ENCODE measurements at places on chromosomes 5 and 9. TPM values are rescaled to one million over a fixed set of nuclear protein-coding genes. Genes with fewer than 3 reads are reported as not detected.

The IARS1 gene
- 61.3 TPM for polyA plus RNA-seq

The CCNJL gene
- polyA plus RNA-seq: 6.6 TPM

The NRARP gene
- polyA plus RNA-seq: 4.6 TPM

DNA sequence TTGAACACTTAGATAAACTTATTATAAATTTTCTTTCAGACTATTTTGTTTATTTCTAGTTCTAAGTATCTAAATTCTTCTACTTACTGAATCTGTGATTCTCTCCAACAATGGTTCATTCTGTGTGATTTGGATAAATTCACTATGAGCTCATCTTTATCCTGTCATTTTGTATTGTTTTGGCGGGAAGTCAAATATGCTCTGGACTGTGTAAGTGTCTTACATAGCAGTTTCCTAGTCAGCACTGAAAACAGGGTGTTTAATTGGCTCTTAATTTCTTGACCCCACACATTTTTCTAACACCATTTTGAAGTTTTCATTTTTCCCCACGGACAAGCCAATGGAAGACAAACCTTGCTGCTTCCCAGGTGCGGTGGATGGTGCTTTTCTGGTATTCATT is 207.0 kb upstream of the ACO1 start:
- DNase-seq: peak; percentile 84
- H3K4me1 ChIP-seq: no peaks in the 10 kb centered on the region
- H3K4me3 ChIP-seq: no peak overlapping the region
- H3K27me3 ChIP-seq: no peaks in the 10 kb centered on the region
- H3K36me3 ChIP-seq: no peaks in the 10 kb centered on the region

DNA sequence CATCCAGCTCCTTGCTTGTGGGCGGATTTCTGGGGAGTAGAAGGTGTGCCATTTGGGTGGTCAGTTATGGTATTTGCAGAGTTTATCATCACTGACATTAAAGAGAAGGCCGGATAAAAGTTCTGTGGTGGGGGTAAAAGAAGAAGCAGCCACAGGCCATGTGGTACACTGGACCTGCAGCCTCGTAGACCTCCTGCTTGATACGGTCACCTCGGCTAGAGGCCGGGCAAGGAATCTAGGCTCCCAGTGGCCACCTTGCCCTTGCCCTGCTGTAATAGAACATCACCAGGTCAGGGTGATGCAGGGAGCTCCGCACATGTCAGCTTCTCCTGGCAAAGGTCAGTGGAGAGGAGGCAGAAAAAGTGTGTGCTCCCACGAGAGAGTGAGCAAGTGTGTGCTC is 376.1 kb upstream of the IRX4 start:
- no peak overlapping the region for H3K27ac ChIP-seq
- no peaks in the 10 kb centered on the region for H3K27me3 ChIP-seq
- no peak for DNase-seq
- no peaks in the 10 kb centered on the region for H3K36me3 ChIP-seq
- no peak overlapping the region for H3K4me3 ChIP-seq
- H3K4me1 ChIP-seq: peaks cover 15% of the 10 kb centered on the region

DNA sequence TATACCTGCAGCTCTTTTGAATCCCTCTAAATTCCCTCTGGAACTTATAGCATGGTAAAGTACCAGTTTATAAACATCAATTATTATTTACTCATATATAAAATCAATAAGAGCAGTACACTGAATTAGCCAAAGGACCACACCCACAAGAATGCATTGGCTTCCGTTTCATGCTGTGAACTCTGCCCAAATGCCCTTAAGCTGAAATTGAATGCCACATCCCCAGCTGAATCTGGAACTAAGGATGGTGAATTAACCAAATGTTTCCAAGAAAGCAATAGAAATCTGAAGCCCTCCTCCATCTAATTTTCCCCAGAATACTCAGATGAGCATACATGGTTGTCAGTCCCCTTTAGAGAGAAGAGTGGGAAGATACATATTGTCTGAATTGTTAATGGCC is 436.4 kb upstream of the FTMT start:
- H3K36me3 ChIP-seq: no peaks in the 10 kb centered on the region
- DNase-seq: no peak
- H3K27ac ChIP-seq: no peak overlapping the region

DNA sequence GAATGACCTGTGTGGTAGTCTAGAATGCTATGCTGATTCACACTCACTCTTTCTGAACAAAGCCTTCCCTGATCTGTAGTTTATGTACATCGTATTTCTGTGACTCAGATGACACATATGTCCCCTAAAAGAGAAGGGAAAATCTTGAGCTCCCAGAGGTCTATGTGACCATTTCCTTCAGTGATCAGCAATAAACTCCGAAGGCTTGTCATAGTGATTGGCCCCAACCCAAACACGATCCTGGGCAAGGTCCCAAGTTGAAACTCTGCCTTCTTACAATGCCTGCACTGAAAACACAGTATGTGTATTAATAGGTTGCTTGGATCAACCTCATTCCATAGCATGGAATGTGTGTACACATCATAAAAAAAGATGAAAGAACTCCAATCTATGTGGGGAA is 685.8 kb downstream of the MAT2B start:
- H3K27me3 ChIP-seq: no peaks in the 10 kb centered on the region
- peak; percentile 65 for DNase-seq
- H3K4me3 ChIP-seq: no peak overlapping the region
- no peaks in the 10 kb centered on the region for H3K4me1 ChIP-seq

GRCh38 chr5:71014176-71014575 is 11.0 kb downstream of the NAIP start:
- no peaks in the 10 kb centered on the region for H3K4me1 ChIP-seq
- H3K36me3 ChIP-seq: no peaks in the 10 kb centered on the region
- no peak overlapping the region for H3K4me3 ChIP-seq
- no peak overlapping the region for H3K27ac ChIP-seq

DNA sequence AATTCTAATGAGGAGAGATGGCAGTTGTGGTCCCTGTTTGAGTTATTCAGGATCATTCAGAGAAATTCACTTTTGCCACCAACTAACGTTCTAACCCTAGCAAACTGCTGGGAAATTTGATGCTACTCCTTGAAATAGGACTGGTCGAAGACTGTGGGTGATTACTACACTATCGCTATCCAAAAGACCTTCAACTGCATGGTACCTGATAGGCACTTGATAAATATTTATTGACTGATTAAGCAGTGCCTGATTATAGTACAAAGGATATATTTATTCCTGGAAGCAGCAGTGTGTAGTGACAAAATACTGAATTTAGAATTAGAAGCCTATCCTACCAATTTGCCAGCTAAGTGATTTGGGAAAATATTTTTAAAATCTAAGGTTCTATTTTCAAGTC is 14.1 kb upstream of the MAP3K1 start:
- no peaks in the 10 kb centered on the region for H3K27me3 ChIP-seq
- no peak overlapping the region for H3K4me3 ChIP-seq
- no peak for DNase-seq
- no peak overlapping the region for H3K27ac ChIP-seq
- peaks cover 7% of the 10 kb centered on the region for H3K4me1 ChIP-seq
- H3K36me3 ChIP-seq: no peaks in the 10 kb centered on the region

GRCh38 chr5:11888221-11888620 is 16.0 kb downstream of the CTNND2 start:
- no peak overlapping the region for H3K27ac ChIP-seq
- no peaks in the 10 kb centered on the region for H3K27me3 ChIP-seq
- no peaks in the 10 kb centered on the region for H3K36me3 ChIP-seq
- no peak for DNase-seq
- H3K4me3 ChIP-seq: no peak overlapping the region

DNA sequence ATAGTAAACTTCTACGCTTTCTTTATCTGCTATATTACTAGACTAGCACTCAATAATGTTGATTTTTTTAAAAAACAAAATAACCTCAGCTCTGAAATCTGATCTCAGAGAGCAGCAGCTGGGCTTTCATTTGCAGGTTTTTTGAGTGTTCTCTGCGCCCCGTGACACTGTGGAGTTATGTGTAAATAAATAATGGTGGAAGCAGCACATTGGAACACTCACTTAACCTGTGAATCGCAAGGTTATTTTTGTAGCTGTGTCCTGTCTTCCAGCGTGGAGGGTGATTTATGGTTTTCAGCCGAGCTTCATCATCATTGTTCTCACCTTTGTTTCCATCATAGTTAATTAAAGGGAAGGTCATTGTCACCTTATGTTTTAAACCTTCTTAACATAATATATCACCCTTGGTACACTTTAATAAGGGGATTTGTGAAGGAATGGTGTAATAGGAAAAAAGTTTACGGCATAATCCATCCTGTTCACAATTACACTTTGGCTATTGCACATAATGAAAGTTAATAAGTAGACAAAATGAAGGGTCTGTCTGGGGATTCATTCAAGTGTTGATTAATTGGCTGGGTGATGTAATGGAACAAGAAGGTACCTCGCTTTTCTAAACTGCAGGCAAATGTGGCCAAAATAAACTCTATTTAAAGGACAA is 493.3 kb upstream of the ADAMTS16 start:
- no peaks in the 10 kb centered on the region for H3K36me3 ChIP-seq
- H3K27me3 ChIP-seq: no peaks in the 10 kb centered on the region
- DNase-seq: no peak
- H3K4me3 ChIP-seq: no peak overlapping the region

DNA sequence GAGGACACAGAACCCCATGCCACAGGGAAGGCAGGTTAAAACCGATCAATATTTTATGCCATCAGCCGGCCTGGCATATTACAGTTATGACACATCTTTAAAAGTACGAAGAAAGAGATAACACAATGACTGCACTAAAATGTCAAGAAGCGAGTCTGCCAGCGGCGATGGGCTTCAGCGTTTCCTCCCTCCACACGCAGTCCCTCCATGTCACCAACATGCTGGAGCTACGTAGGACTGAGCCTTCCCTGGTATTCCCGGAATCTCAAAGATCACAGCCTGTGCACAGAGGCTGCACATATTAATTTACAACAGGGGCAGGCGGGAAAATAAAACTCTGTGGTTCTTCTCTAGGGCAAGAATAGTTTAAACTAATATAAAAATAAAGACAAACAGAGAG is 257.7 kb downstream of the IRX1 start:
- H3K27me3 ChIP-seq: no peaks in the 10 kb centered on the region
- peak; percentile 14 for DNase-seq
- no peaks in the 10 kb centered on the region for H3K36me3 ChIP-seq
- no peak overlapping the region for H3K4me3 ChIP-seq
- no peaks in the 10 kb centered on the region for H3K4me1 ChIP-seq

DNA sequence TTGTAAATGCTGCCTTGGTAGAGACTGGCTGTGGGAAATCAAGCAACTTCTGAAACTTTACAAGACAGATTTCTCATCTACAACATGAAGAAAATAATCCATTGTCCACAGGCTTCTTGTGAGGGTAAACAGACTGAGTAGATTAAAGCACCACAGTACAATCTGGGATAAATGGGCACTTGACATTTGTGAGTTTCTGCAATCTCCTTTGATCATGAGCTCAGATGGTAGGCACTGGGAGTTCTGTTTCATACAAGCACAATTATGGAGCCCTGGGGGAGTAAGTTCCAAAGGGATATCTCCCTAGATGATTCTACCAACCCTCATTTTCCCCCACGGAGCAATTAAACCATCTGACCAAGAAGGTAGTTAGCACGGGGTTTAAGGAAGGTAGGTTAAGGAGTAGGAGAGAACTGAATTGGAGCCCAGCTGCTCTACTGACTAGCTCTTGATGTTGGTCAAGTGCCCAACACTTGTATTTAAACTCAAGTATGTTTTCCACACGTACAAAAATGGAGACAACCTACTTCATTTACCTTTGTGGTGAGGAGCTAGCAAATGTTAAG is 479.5 kb upstream of the TNC start:
- DNase-seq: no peak
- H3K4me1 ChIP-seq: peaks cover 3% of the 10 kb centered on the region
- no peaks in the 10 kb centered on the region for H3K27me3 ChIP-seq

DNA sequence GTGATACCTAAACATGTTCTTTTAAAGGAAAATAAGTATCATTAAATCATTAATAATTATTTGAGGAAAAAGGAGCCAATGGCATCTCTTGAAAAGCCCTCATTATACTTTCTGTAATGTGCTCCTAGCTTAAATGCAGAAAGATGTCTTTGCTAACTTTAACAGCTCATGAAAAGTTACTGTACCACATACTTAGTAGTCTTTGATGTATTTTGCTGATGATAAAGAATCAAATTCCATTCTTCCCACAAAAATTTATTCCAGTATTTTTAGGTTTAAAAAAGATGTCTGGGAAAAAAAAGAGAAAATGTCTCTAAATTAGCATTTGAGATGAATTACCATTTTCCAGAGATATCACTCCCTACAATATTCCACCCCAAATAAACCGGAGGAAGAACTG is 112.5 kb downstream of the PPP2R2B start:
- no peaks in the 10 kb centered on the region for H3K36me3 ChIP-seq
- no peak overlapping the region for H3K27ac ChIP-seq
- DNase-seq: no peak
- no peak overlapping the region for H3K4me3 ChIP-seq

DNA sequence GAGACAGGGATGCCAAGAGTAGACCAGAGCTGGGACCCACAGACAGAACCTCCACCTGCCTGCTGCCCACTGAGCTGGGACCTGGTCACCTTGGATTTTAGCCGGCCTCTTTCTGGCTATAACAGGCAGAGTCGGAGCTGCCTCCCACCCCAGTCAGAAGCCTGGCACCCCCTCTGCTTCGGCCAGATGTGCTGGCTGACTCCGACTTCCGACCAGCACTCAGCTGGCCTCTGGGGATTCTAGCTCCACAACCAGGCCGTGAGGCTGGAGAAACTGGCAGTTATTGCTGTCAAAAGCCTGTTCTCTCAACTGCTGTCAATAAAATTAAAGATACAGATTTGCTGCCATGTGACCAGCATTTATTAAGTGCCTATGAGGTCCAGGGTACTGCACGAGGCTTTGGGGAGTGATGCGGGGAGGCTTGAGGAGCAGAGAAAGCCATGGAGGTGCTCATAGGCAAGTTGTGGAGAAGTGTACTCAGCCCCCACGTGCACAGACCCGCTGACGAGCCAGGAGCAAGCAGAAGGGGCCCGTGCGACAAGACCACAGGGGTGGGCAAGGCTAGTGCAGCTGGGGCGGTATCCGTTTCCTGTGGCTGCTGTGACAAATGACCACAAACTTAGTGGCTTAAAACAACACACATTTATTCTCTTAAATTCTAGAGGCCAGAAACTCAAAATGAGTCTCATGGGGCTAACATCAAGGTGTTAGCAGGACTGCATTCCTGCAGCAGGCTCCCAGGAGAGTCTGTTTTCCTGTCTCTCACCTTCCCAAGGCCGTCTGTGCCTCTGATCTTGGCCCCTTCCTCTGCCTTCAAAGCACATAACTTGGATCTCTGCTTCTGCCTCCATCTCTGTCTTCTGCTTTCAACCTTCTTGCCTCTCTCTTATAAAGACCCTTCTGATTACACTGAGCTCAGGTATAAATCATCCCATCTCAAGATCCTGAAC is 13.1 kb downstream of the GFI1B start:
- H3K36me3 ChIP-seq: no peaks in the 10 kb centered on the region
- peaks cover 2% of the 10 kb centered on the region for H3K4me1 ChIP-seq
- no peak overlapping the region for H3K27ac ChIP-seq
- no peak for DNase-seq
- H3K27me3 ChIP-seq: peaks cover 47% of the 10 kb centered on the region

Data from muscle of leg (tissue), 16 donors.